Renal cortical epithelial cell (primary cell): ENCODE measurements at places on chromosomes 4 and X. TPM values are rescaled to one million over a fixed set of nuclear protein-coding genes. Genes with fewer than 3 reads are reported as not detected.

The AFP gene
- 0.75 and 1.2 TPM in 2 replicates for total RNA-seq

- DNase-seq = peak; percentile 98
These were observed 47.7 kb downstream of the EVC start for GRCh38 chr4:5758741-5759140.

The STBD1 gene
- total RNA-seq = 10.6 and 11.6 TPM in 2 replicates

The ETDB gene
- total RNA-seq = not detected in 2 replicates

GRCh38 chr4:101355767-101356702, 8.7 kb upstream of the PPP3CA start:
- DNase-seq = peak; percentile 90
